ENCODE measurements at places on chromosomes 7 and 10.
A peak's percentile ranks its signal among the peaks of the same experiment; 100 is the strongest.

DNA sequence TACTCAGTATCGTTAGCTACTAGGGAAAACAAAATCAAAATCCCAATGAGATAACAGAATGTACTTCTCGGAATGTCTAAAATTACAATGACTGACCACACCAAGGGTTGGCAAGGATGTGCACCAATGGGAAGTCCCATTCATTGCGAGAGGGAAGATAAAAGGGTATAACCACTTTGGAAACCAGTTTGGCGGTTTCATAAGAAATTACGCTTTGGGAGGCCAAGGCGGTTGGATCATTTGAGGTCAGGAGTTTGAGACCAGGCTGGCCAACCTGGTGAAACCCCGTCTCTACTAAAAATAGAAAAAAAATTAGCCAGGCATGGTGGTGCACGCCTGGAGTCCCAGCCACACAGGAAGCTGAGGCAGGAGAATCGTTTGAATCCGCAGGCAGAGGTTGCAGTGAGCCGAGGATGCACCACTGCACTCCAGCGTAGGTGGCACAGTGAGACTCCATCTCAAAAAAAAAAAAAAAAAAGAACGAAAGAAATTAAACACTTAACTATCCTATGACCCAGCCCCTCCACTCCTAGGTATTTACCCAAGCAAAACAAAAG, 7.6 kb downstream of the HACD1 start:
- DNase-seq, result no peak

DNA sequence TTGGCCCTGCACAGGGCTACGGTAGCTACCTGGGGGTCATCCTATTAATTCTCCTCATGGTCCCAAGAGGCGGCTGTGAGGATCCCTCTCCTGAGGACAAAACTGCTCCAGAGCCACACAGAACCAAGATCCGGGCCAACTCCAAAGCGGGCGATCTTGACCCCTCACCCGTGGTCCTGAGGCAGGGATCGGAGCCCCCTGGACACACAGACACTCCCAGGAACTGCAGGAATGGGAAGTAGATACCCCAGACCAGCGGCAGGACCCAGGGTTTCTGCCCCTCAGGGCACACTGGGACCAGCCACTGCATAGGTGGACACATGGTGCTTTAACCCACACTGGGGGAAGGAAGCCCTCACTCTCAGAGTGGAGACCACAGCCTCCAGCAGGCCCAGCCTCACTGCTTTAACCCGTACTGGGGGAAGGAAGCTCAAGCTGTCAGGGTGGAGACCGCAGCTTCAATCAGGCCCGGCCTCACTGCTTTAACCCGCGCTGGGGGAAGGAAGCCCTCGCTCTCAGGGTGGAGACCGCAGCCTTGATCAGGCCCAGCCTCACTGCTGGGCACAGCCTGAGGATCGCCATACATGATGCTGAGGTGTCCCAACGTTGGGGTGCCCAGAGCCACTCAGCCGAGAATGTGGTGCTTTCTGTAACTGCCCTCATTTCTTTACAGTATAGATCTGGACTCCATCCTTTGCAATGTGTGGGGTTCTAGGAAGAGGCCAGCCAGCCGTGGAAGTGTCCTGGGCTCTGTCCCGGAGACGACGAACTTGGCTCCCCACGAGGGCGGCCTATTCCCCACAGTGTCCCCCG, 60.1 kb downstream of the DIP2C start:
- DNase-seq, result no peak

DNA sequence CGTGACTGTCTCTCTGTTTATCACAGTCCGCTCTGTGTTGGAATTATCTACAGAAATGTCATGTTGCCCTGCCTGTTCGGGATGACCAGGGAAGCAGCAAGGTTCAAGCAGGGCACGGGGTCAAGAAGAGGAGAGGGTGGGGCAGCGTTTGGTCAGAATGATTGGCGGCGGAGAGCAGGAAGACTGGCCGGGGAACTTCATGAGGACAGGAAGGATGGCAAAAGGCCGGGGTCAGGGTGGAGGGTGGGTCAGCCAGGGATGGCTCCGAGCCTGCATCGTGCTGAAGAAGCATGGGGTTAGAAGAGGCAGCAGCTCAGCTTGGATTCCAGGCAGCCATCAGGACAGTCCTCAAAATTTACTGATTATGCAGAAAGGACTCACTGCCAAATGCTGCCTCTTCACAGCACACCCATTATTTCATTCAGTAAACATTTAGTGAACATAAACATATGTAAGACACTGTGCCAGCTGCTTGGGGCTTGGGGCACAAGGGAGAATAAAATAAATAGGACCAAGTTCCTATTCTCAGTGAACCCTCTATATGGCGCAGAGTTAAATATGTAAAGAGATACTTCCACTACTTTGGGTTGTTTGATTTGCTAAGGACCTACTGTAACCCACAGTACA, 42.8 kb downstream of the WNT2 start:
- DNase-seq, result no peak

DNA sequence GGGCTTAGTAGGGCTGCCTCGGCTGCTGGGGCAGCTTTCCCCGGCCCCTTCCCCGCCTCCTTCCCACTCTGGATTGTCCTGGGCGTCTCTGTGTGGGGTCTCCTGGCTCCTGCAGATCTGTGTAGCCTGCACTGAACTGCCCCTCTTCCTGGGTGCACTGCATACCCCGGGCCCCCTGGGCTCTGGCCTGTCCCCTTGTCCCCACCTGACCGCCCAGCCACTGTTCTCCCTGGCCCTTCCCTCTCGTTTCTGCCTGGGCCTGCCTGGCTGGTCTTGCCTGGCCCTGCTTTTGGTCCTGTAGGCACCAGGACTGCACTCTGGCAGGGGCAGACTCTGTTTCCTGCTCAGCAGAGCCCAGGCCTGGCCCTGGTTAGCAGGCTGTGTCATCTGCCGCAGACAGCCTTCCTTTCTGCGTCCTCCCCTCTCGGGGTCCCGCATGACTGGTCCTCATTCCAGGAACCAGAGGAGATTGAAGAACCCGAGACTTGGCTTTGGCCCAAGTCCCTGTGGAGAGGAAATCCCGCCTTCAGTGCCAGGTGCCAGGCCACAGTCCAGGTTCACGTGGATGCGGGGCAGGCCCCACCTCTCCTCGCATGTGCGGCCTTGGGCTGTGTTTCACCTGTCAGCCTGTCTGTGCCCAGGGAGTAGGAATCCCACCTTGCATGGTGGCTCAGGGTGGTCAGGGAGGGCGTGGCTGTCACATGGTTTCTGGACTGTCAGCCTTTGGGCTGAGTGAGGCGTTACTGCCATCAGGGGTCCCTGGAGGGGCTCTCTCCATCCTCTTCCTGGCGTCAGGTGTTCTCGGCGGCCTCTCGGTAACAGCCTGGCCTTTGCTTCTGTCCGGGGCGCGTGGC, 9.2 kb downstream of the INPP5A start:
- no peak for DNase-seq

DNA sequence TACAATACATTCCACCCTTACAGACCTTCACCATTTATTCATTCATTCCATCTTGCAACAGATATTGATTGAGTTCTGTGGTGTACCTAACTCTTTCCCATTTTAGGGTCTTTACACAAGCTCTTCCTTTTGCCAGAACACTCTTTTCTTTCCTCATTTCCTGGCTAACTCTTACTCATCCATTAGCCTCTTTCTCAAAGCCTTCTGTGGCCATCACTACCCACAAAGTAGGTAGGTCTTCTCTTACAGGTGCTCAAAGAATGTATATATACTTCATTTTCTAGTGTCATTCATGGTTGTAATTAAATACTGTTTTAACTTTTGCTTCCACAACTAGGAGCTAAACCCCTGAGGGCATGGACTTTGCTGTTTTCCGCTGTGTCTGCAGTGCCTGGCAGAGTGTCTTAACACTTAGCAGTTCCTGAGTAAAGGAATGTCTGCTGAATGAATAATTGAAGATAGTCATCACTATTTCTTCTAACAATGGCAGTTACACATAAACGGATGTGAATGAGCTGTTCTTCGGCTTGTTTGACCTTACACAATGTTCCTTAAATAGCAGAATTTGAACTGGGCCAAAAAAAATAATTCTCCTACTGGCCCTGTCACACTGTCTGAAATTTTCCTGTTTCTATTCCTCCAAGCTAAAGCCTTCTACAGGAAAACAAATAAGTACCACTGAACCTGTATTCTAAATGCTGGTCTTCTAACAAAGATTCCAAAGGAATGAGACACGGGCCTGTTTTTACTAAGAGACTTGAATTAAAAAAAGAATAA, 15.1 kb downstream of the BCAP29 start:
- no peak for DNase-seq

- DNase-seq, result no peak
Measured at GRCh38 chr7:139557857-139558581, 34.5 kb downstream of the CLEC2L start.

- DNase-seq, result no peak
Measured at GRCh38 chr7:35831208-35831607, 30.4 kb downstream of the SEPTIN7 start.

GRCh38 chr10:13536674-13537366, 8.0 kb upstream of the BEND7 start:
- peak; percentile 82 for DNase-seq

GRCh38 chr10:124641282-124642087, 102.7 kb downstream of the FAM53B start:
- DNase-seq, result peak; percentile 65

DNA sequence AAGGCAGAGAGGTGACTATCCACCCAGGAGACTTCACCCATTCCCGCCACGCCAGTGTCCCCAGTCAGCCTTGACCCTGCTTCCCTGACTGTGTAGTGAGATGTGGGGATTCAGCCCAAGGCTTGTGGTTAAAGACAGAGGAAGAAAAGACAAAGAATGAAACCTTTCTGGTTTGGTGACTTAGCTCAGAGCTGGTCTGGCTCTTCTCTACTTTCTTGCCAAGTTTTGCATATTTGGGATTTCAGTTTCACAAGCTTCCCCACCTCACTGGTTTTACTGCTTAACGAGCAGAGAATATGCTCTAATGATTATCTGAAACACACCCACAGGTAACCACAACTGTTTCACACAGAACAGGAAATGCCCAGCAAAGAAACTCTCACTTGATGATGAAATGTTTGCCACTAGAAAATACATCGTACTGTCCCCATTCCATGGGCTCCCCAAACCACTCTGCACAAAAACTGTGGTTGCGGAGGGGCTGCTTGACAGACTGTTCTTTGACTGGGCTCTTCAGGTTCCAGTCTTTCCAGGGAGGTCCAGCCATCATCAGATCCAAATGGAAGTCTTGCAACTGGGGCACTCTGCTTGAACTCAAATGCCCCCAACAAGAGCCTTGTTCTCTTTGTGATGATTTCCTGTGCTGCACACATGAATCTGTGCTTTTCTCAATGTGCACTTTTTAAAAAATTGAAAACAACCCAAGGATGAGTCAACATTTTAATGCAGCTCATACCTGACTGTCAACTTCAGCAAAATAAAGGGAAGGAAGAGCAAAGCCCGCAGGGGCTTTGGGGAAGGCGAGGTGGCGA, 95.5 kb downstream of the CTBP2 start:
- no peak for DNase-seq

GRCh38 chr7:116630932-116631671, 40.9 kb upstream of the MET start:
- DNase-seq, result no peak

- no peak for DNase-seq
Measured at GRCh38 chr7:84507529-84507928, 312.9 kb upstream of the SEMA3A start.

- no peak for DNase-seq
Measured at GRCh38 chr7:117777335-117778142, 95.7 kb downstream of the CTTNBP2 start.

- DNase-seq, result no peak
Measured at GRCh38 chr10:31645786-31646185, 282.8 kb downstream of the ARHGAP12 start.

DNA sequence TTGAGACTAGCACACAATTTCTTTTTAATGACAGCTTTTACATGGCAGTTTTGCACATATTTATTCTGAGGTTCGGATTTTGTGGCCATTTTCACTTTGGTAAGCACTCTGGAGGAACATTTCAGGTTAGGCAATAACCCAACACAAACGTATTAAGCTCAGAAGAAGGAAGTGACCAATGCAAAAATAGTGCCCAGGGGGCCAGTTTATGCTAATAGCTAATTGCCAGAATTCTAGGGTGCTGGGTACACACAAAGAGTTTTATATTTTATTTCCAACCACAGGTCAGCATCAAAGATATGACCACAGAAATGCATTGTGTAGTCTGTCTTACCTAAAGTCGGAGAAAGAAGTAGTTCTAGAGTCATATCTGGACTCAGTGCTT, 8.4 kb upstream of the AGR2 start:
- no peak for DNase-seq

DNA sequence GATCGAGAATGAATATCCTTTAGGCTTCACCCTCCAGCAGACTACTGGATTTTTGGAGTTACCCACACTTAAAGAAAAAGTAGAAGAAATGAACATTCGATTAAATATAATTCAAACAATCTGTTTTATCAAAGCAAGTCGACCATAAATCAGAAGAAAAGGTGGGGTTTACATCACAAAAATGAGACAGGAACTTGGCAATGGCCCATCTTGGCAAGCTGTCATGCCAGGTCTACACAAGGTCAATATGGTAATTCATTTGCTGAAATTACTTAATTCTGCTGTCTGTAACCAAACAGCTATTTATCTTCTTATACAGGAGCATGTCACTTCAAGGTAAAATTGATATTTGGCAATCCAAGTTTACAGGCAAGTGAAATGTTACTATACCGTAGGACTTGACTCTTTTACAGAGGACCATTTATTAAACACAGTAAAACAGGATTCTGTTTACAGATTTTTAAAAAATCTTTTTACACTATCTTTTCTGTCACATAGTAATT, 640.6 kb upstream of the NRP1 start:
- DNase-seq, result no peak

- DNase-seq, result no peak
Measured at GRCh38 chr7:46173476-46174195, 252.6 kb upstream of the IGFBP3 start.

GRCh38 chr7:3109311-3109915, 65.7 kb upstream of the CARD11 start:
- no peak for DNase-seq

DNA sequence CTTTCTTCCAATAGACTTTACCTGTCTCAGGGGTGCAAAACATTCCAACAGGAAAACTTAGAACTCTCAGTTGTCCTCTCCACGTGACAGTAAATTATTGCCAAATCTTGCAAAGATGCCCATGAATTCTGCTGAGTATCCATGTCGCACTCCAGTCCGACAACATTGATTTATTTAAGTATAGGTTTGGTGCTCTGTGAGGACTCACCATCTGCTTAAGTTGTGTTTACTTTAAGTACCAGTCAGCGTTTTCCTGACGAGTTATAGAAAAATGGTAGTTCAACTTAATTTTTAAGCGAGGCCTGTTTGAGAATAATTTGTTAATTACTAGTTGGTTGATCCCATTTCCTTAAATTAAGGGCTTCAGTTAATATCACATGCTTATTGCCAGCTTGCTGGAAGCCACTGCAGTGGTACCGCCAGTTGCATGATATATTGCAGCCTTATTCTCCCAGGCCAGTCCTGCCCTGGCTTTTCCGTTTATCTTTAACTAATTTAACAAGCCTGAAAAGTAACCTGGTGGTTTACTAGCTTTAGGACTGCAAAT, 27.8 kb downstream of the CREB5 start:
- no peak for DNase-seq

All from SK-N-SH (cell line).